CD4-positive, alpha-beta T cell (primary cell): ENCODE measurements at places on chromosomes 11 and 22. TPM values are rescaled to one million over a fixed set of nuclear protein-coding genes. Genes with fewer than 3 reads are reported as not detected.

Gene RGL4
- total RNA-seq = 24.6 TPM

Gene NOX4
- total RNA-seq = not detected

Gene KCNK4
- 0.14 TPM for total RNA-seq

Gene KRTAP5-9
- total RNA-seq = not detected

Gene CBLIF
- not detected for total RNA-seq

Gene DDT
- total RNA-seq = 84.3 TPM

Gene P2RX6
- total RNA-seq = 0.14 TPM

Gene MFRP
- total RNA-seq = not detected

Gene SMIM35
- total RNA-seq = 0.06 TPM

Gene USP35
- total RNA-seq = 33.1 TPM

Gene KBTBD3
- 8.1 TPM for total RNA-seq

Gene BDNF
- not detected for total RNA-seq

Gene NXPE2
- not detected for total RNA-seq

Gene MALAT1
- 32,316 TPM for total RNA-seq

Gene SHANK2
- not detected for total RNA-seq

Gene KRTAP5-1
- not detected for total RNA-seq

Gene MS4A3
- not detected for total RNA-seq

Gene RBMXL2
- not detected for total RNA-seq

Gene PACSIN3
- total RNA-seq = 0.27 TPM

Gene SLC22A8
- not detected for total RNA-seq

Gene PDGFB
- 0.69 TPM for total RNA-seq

Gene SERPING1
- not detected for total RNA-seq

Gene IFTAP
- 1.9 TPM for total RNA-seq

Gene TRIM3
- 16.4 TPM for total RNA-seq

Gene OR51B4
- not detected for total RNA-seq

Gene ADAMTS15
- 0.08 TPM for total RNA-seq

Gene MOV10L1
- total RNA-seq = not detected

Gene UBQLN3
- 0.08 TPM for total RNA-seq

Gene MN1
- 0.28 TPM for total RNA-seq

Gene TRIM64
- total RNA-seq = not detected

Gene TRIM29
- not detected for total RNA-seq

Gene TMPRSS4
- total RNA-seq = not detected

Gene NLRP14
- total RNA-seq = not detected

Gene RASSF10
- not detected for total RNA-seq

Gene CPT1B
- total RNA-seq = 68.3 TPM

Gene P2RY2
- total RNA-seq = not detected

Gene OR51E2
- total RNA-seq = not detected

Gene SCGB1D2
- total RNA-seq = not detected

Gene APOL5
- not detected for total RNA-seq

Gene ACR
- not detected for total RNA-seq

Gene ABCG4
- 0.08 TPM for total RNA-seq

Gene TIMP3
- total RNA-seq = not detected

Gene SLC35E4
- total RNA-seq = 2.1 TPM
